Activated T-cell treated with anti-CD3 and anti-CD28 coated beads, Interleukin-2, amount 50 U/mL, for 1 hour (primary cell): ENCODE measurements at places on chromosomes 3 and 15.

GRCh38 chr15:76201536-76202255, 109.6 kb downstream of the ETFA start:
- DNase-seq, result no peak

GRCh38 chr3:71578054-71578751, 5.3 kb downstream of the FOXP1 start:
- DNase-seq, result no peak

DNA sequence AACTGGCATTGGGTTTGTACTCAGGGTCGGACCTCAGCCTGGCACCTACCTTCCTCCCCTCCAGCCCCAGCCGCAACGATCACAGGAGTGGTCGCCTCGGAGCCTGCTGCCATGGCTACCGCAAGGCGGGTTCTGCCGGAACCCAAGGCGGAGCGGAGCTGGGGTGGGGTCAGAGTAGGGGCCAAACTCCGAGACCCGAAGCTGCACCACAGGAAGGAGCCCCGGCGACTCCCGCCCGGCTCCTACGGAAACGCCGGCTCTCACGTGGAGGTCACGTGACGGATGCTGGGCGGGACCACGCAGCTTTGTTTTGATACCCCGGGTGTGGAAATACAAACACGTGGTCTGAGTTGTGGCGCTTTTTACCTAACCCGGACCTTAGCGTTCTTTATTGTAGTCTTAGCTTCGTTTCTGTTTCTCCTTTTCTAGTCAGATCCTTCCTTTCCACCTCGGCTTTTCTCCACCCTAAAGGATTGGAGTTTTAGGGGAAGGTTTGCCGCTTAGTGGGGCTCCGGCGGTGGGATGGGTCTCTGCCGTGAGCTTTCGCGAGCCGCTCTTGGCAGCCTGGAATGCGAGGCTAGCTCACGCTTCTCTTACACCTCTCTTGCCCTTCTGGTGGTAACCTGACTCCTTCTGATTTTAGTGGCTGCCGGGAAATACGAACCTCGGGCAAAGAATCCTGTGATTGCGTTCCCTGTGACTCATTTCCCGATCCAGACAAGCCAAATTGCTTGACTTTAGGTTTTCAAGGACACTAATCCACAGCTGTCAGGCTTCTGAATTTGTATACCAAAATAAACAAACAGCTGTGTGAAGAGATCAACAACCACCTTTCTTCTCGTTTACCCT, at the start of gene HSPBAP1:
HSPBAP1 (minus strand) TSS at position 264 of the 849 bp plus-strand sequence; CDS start at position 113, 151 bp downstream.
- DNase-seq, result peak; percentile 88

DNA sequence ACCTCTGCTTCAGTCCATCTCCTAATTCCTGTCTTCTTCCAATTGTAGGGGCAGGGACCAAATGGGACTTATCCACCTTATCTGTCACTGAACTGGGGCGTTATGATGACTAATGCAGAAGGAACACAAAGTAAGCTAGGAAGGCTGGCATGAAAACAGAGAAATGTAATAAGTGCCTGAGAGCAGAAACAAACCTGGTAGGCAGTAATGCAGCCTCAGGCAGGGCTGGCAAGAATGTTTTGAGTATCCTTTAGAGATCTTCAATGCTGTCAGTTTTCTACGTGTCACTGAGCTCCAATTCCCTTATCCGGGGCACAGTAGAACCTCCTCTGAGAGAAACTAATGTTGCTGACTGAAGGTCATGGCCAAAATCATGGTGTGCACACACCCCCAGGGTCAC, 246.2 kb upstream of the TBL1XR1 start:
- no peak for DNase-seq

- no peak for DNase-seq
Measured at GRCh38 chr3:53820756-53821580, 25.3 kb downstream of the CHDH start.

DNA sequence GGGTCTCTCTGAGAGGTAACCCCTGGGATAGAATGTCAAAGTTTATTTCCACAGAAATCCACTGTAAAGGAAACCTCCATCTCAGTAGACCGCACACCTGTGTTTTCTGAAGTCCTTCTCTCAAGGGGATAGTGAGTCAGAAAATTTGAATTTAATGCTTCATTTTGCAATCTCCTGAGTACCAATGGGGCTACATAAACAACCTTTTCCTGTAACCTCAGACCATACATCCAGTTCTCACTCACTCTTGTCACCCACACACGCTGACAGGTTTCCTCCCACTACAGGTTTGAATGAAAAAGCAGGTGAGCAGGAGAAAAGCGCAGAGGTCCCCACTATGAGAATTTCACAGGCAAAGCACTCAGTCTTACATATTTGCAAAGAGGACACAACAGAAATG, 165.3 kb upstream of the MCTP2 start:
- DNase-seq, result no peak

DNA sequence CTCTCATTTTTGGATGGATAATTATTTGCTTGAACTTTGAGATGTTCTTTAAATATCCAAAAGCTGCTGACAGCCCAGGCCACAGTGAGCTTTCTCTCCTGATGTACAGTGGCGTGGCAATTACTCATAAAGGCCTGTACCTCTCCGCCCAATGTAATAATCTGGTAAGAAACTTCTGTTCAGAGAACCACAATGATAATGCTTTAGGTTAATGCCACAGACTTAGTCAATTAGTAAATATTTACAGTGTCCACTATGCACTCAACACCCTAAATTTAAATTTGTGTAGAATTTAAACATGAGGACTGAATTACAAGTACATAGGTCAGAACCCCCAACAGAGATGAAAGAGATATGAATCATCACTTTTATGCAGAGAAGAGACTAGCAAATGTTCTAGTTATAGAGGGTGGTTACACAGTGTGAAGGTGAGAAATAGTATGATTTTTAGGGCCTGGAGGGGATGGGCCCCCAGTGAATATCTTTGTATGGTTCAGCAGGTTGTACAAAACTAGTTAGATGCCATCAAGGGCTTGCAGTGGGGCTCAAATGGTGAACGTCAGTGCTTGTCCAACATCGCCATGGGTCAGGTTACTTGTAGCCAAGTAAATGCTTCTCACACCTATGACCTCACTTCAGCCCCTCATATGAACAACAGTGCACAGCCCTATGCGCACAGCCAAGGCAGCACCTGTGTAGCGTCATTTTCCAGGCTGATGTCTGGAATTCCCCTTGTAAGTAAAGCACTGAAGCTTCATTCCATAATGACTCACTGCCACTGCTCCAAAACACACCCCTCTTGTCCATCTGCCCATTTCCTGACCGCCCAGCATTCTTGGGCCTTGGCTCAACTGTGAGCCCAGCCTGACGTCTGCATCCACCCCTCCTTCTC, 13.3 kb downstream of the ABHD2 start:
- DNase-seq, result no peak

DNA sequence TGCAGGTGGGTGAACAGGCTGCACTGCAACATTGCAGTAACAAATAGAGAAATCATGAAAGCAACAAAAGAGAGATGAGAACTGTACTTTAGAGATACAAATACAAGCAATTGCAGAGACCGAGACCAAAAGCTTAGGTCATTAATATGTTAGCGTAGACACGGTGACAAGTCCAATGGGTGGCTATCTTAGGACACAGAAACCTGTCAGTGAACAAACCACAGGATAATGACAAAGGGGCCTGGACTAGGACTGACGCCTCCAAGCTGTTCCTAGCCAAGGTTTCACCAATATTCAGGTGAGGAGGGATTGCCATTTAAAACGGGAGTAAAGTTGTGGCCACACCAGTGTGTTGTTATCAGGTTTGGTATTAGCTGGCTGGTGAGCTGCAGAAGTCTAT, 41.7 kb upstream of the BLM start:
- no peak for DNase-seq

GRCh38 chr15:70132139-70132538, 34.4 kb upstream of the TLE3 start:
- DNase-seq, result no peak

DNA sequence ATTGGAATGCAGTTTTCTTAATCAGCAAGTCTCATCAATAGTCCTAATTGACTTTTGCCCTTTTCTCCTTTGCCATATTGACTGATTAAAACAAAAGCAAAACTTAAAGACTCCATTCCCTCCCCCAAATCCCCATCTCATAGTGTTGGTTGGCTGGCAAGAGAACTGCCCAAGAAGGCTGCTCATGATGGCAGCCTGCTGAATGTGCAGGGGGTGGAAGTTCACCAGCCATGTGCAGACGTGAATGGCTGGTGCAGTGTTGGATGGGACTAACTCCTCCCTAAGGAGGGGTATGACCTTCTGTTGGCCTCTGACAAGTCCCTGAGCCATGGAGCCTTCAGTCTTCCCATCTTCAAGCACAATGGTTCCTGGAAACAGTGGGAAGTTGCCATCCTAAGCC, 7.0 kb downstream of the SMAD3 start:
- DNase-seq, result no peak

GRCh38 chr3:184261854-184262763, 756 bp upstream of the CAMK2N2 start:
- peak; percentile 37 for DNase-seq

DNA sequence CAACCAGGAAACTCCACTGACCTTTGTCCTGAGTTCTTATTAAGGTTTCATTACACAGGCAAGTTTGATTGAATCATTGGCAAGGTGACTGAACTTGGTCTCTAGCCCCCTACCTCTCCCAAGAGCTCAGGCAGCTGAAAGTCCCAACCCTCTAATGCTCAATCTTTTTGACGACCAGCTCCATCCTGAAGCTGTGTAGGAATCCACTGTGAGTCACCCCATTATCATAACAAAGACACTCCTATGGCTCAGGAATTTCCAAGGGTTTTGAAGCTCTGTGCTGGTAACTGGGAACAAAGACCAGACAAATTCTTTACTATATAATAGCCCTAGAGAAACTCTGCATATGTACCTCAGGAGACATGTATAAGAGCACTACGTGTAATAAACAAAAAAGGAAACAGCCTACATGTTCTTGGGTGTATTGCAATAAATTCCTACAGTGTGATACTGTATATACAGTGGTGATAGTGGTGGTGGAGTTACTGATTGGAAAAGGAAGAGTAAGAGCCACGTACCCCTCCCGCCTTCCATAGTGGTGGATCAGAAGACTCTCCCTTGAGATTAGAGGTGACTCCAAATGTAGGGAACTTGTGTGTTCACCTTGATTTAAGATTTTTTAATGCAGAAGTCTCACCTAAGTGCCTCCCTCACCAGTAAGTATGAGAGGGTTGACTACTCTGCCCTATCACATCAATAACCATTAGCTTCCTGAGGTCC, 116.6 kb downstream of the ST8SIA2 start:
- no peak for DNase-seq

DNA sequence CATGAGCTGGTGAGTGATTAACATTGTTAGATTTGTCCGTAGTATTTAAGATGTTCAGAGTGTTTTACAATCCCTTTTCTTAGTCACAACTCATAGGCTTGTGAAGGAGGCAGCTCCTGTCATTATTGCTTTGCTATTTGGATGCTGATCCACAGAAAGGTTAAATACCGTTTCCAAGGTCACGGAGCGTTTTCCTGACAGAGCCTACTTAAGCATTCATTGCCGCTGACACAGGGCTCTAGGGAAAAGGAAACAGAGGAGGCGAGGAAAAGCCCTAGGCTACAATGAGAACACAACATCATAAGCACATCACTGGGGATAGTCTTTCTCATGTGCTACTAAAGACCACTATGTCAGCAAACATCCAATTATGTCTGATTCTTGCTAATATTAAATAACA, 38.5 kb upstream of the CPB1 start:
- no peak for DNase-seq

GRCh38 chr3:50256978-50257890, 11.7 kb upstream of the SEMA3B start:
- peak; percentile 48 for DNase-seq

DNA sequence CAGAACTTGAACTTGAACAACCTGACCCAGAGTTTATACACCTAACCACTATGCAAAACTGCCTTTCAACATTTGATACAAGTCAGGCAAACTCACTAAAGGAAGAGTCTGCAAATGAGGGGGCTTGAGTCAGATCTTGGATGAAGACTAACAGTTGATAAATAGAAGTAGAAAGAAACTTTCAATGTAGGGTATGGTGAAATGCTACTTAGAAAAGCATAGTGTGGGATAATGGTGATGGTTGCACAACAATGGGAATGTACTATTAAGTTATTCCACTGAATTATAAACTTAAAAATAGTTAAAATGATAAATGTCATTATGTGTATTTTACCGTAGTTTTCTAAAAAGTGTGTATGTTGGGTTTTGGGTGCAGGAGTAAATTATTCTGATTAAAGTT, 19.7 kb upstream of the ZNF280D start:
- DNase-seq, result no peak

- no peak for DNase-seq
Measured at GRCh38 chr3:143480344-143480743, 360.8 kb downstream of the CHST2 start.

GRCh38 chr3:61110576-61110975, 140.7 kb downstream of the FHIT start:
- no peak for DNase-seq

GRCh38 chr3:127114337-127115070, 78.4 kb upstream of the PRR23E start:
- no peak for DNase-seq

GRCh38 chr15:41259546-41260189, 28.6 kb downstream of the CHP1 start:
- DNase-seq, result no peak

GRCh38 chr3:126257984-126258383, 77.6 kb upstream of the ALDH1L1 start:
- DNase-seq, result no peak

DNA sequence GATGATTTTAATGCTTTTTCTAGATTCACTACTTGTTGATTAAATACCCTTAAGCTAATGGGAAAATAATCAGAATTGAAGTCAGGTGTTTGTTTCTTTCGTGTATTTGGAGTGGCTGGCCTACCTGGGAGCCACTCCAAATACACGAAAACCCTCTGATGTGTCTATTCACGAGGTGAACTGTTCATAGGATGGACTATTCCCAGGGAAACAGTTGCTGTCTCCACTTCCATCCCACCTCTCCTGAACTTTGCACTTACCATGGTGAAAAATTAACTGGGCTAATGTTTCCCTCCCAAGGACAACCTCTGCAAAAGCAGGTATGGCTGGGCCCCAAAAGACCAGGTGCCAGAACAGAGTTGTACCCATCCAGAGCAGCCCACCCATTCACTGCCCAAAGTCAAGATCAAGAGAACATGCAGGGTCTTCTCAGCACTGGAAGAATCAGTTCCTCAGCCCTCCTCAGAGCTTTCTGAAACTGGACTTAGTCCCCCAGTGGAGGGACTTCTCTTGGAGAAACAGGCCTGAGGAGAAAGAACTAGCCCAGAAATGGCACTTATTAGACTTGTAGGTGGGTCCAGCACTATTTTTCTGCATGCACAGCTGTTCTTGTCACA, 2.9 kb upstream of the SMAD3 start:
- no peak for DNase-seq

- peak; percentile 29 for DNase-seq
Measured at GRCh38 chr3:178084938-178085816, 451.1 kb upstream of the KCNMB2 start.
